ENCODE measurements at places on chromosomes 7 and 10. TPM values are rescaled to one million over a fixed set of nuclear protein-coding genes. Genes with fewer than 3 reads are reported as not detected.

DNA sequence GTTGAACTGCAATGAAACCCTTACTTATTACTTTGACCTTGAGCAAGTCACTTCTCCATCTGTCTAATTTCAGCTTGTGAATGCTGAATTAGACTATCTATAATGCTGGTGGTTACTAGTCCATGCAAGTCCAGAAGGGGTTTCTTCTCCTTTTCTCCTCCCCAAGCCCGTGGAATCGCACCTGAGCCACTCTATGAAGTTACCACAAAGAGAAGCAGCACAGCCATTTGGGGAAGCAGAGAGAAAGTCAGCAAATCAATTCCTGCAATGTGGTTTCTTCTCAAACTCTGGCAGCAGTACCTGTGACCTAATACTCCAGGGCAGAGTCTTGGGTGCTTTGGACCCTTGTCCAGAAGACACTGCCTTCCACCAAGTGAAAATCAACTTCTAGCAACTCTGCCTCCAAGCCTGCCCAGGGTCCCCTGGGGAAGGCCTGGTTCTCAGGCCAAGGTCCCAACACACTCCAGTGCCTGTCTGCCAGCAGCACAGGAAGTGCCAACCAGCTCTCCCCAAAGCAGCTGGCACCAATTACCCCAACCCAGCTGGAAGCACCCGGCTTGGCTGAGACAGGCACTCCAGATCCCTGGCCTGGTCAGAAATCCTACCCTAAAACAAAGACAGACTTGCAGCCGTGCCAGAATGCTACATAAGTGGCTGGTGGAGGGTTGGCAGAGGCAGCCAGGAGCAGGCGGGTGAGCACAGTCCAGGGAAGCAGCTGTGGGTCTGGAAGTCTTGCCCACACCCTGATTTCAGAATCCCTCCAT, 200.3 kb downstream of the LSM5 start:
- DNase-seq = no peak

DNA sequence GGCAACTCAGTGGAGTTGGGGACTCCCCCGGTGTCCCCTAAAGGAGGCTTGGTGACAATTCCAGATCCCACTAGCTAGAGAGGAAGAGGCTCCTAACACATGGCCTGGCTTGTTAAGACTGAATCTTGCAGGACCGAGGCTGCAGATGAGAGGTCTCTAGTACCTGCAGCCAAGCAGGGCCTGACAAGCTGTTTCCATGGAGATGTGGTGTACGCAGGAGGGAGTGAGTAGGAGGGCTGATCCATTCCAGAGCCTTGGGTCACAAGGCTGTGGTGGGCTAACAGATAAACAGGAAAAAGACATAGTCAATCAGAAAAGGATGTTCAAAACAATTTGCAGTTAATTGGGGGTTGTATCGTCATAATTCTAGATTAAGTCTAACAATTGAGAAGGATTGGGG, 77.3 kb upstream of the MKLN1 start:
- peak; percentile 53 for DNase-seq

GRCh38 chr7:39695852-39696586, 72.6 kb downstream of the RALA start:
- no peak for DNase-seq

DNA sequence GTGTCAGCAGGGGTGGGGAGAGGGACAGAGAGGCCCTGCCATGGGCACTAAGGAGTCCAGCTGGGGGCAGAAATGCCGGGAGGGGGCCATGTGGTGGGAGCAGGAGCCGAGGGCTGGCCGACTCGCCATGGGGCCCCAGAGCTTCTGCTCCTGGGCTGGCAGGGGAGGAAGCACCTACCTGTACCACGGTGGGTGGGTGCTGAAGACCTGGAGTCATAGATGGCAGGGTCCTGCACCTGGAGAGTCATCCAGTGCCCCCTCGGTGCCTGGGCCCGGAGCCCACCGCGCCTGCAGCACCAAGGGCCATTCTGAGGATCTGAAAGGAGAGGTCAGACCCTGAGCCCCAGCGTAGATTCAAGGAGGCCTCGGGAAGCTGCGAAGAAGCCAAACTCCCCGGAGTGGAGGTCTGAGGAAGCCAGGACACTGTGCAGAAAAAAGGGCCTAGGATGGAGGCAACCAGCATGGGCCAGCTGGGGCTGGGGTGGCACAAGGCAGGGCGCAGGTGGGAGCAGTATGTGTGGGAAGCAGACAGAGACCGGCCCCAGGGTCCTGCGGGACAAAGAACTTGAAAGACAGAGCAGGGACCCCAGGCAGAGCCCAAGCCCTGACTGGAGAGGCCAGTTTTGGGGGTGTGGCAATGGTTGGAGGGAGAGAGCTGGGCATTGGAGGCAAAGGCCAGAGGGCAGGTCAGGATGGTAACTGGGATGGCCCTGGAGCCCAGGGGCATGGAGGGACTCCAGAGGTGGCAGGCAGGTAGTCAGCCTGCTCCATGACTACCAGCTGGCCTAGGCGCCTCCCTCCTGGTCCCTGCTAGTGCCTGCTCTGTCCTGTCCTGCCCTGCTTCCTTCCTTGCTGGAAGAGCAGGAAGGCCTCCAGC, 26.7 kb upstream of the SMARCD3 start:
- no peak for DNase-seq

- no peak for DNase-seq
Observed at GRCh38 chr7:76080204-76080603, 32.3 kb downstream of the MDH2 start.

- DNase-seq = peak; percentile 65
Observed at GRCh38 chr10:96858038-96858705, 26.1 kb downstream of the LCOR start.

- DNase-seq = no peak
Observed at GRCh38 chr10:13792006-13792405, 205.2 kb downstream of the PRPF18 start.

GRCh38 chr7:100118388-100119071, 628 bp downstream of the TAF6 start:
- no peak for DNase-seq

- DNase-seq = no peak
Observed at GRCh38 chr7:129746857-129747529, 135.5 kb downstream of the NRF1 start.

DNA sequence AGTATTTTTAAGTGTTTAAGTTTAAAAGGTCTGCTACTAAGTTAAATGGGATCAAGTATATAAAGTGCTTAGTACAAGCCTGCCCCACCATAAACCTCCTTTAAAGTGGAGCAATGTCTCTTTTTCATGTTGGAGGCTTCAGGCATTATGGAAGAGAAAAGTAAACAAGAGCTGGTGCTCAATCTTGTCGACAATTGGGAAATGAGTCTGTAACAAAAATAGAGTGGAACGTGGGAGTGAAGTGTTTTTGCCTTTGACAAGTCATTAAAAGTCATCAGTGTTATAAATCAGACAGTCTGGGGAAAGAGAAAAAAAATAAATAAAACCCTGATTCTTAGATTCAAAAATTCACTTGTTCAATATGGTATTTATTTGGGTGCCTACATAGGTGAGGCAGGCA, 44.7 kb downstream of the DNAJC12 start:
- no peak for DNase-seq

DNA sequence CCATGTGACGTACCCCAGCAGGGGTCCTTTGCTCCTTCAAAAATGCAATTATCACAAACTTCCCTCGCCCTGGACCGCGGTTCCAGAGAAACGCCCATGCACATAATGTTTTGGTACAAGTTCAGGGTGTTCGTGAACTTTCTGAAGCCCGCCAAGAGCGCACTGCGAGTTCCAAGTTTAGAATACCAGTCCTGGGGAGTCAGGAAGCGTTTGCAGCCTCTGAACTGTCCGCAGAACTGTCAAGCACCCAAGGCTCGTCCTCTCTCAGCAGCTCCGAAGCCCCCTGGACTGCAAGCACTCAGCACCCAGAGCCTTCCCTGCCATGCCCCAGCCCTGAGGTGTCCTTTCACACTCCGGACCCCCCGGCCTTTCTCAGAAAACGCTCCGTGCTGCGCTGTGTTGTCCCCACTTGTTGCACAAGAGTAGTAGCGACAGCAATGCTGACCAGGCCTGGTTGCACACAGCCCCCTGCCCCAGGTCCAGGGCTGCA, 30.3 kb downstream of the CALML3 start:
- no peak for DNase-seq

- no peak for DNase-seq
Observed at GRCh38 chr7:143480501-143480900, 2.8 kb downstream of the TAS2R41 start.

DNA sequence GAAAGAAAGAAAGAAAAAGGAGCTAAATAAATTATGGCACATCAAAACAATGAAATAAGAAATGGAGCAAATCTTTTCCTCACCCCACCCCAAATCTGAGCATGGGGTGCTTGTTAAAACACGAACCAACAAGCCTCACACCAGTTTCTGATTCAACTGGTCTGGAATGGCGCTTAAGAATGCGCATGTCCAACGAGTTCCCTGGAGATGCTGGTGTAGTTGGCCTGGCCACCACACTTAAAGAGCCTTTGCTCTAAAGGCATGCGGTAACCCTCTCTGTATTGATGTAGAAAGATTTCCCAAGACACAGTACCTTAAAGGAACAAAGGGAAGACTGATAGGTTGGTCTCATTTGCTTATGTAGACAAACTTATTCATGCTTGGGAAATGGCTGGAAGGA, 49.1 kb upstream of the STEAP1B start:
- no peak for DNase-seq

GRCh38 chr7:148699782-148700629, 1.3 kb downstream of the CUL1 start:
- peak; percentile 48 for DNase-seq

GRCh38 chr7:54253036-54253373, 289.2 kb upstream of the VSTM2A start:
- DNase-seq = no peak

DNA sequence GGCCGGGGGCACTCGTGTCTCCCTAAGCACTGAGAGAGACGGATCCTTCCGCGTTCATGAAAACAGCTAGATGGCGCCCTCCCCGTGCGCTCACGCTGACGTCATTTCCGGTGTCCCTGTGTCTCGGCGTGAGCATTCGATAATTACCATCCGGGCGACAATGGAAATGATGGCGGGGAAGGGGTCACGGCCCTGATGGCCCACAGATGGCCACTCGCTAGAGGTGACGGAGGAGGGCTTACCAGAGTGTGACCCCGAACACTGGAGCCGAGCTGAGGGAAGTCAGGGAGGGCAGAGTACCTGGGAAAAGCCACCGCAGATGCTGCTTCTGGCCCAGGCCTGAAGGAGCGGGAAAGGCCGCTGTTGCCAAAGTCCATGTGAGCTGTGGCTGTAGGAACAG, 222.9 kb downstream of the TCERG1L start:
- no peak for DNase-seq

DNA sequence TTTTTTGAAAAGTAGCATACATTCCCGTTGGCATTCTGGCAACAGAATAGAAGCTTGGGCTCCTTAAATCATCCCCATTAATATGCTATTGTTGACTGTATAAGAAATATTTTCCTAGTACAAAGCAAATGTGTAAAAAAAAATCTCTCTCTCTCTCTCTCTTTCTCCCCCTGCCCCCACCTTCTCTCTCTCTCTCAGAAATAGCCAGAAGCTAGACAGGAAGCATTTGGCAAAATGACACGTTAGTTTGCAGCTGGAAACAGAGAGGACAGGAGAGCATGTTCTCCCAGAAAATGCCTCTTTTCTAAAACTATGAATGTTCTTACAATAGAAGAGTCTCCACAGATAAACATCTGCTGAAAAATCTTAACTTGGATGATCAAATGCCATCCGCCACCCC, 59.6 kb upstream of the AKR1E2 start:
- no peak for DNase-seq

- peak; percentile 67 for DNase-seq
Observed at GRCh38 chr7:80273327-80273726, 138.7 kb downstream of the GNAI1 start.

GRCh38 chr7:148806187-148806586, 77.9 kb downstream of the EZH2 start:
- no peak for DNase-seq

DNA sequence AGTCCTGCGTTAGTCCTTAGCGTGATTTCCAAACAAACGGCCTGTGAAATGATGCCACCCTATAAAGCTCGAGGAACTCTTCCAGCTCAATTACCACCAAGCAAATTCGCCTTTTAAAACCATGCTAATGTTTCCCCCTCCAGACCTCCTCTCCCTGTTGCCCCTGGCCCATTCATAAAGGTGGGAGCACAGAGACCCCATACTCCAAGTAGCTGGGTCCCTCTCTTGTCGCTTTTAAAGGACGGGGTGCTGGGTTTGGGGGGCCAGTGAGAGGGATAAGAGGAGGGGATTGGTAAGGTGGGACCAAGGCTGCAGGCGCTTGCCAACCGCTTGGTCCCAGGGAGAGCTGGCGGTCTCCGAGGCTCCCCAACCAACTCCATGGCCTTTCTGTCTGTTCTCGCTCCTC, 1.2 kb downstream of the HMX2 start:
- no peak for DNase-seq

DNA sequence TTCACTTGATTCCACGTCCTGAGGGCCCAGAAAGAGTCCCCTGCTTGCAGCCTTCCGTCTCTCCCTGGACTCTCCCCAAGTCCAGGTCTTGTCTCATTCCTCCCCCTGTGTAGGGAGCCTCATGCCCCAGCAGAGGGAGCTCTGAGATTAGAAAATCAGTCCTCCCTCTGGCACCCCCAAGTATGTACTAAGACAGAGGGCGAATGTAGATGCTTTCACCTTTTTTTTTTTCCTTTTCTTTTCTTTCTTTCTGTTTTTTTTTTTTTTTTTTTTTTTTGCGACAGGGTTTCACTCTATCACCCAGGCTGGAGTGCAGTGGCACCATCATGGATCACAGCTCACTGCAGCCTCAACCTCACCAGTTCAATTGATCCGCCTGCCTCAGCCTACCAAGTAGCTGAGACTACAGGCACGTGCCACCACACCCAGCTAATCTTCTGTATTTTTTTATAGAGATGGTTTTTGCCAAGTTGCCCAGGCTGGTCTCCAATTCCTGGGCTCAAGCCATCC, 10.3 kb downstream of the SFXN3 start:
- peak; percentile 73 for DNase-seq

- DNase-seq = no peak
Observed at GRCh38 chr10:51744235-51745000, 45.0 kb upstream of the CSTF2T start.

DNA sequence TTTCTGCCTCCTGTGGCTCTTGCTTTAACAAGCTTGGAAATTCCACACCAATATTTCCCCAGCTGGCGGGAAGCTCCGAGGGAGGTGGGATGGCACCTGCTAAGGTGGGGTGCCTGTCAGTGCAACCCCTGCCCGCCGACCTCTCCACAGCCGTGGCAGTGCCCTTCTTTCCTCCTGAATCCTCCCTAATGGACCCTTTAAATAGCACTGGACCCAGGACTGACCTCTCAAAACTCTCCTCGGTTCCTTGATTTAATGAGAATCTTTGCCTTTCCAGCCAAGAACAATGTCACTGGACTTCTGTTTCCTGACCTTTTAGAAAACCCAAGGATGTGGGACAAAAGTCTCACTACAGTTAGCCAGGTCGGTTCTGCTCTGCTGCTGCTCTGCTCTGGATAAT, 63.2 kb upstream of the EXOC6 start:
- no peak for DNase-seq

- no peak for DNase-seq
Observed at GRCh38 chr7:115217373-115217772, 295.5 kb downstream of the MDFIC start.

Gene NUTM2D
- total RNA-seq = 6.2 TPM

Gene RNF133
- 0.30 TPM for total RNA-seq

Gene HTR5A
- total RNA-seq = not detected

Gene NUTM2E
- 0.50 TPM for total RNA-seq

Gene GIMAP5
- total RNA-seq = not detected

Gene AMPH
- total RNA-seq = 3.3 TPM

Gene ZNF138
- 3.5 TPM for total RNA-seq

Gene CEP55
- 3.7 TPM for total RNA-seq

Gene ITGB8
- 11.1 TPM for total RNA-seq

Gene SNCG
- total RNA-seq = 3.0 TPM

Gene SPDYE16
- not detected for total RNA-seq

Gene CPA2
- not detected for total RNA-seq

Gene MPP7
- 6.9 TPM for total RNA-seq
